Cardiac ventricle fibroblast (primary cell): ENCODE measurements at places on chromosomes 7 and 10. TPM values are rescaled to one million over a fixed set of nuclear protein-coding genes. Genes with fewer than 3 reads are reported as not detected.

Gene HTR5A
- not detected in 2 replicates for total RNA-seq

Gene MACC1
- total RNA-seq, result not detected in 2 replicates

Gene AKR1C1
- total RNA-seq, result 475 and 603 TPM in 2 replicates

Gene NAT16
- not detected in 2 replicates for total RNA-seq

Gene FAM25C
- not detected in 2 replicates for total RNA-seq

Gene ZNF488
- 0.06 TPM in 1 of 2 replicates, not detected in the other for total RNA-seq

Gene CTNNA3
- not detected in 2 replicates for total RNA-seq

Gene CYP3A7
- total RNA-seq, result not detected in 2 replicates

Gene NKX1-2
- total RNA-seq, result not detected in 2 replicates

Gene THSD7A
- total RNA-seq, result 0.94 and 1.9 TPM in 2 replicates

Gene CAV1
- total RNA-seq, result 491 and 524 TPM in 2 replicates

Gene RELN
- total RNA-seq, result 0.12 and 0.39 TPM in 2 replicates

Gene C10orf143
- 1.1 and 3.2 TPM in 2 replicates for total RNA-seq

Gene AKR1C4
- not detected in 2 replicates for total RNA-seq

Gene LMTK2
- total RNA-seq, result 6.4 and 7.3 TPM in 2 replicates

Gene AFAP1L2
- 3.1 and 3.5 TPM in 2 replicates for total RNA-seq

Gene NACAD
- 1.7 TPM in 2 replicates for total RNA-seq

Gene ERVW-1
- total RNA-seq, result not detected in 2 replicates

Gene FLNC
- 94.0 and 106 TPM in 2 replicates for total RNA-seq

Gene ACTL6B
- total RNA-seq, result not detected in 2 replicates

Gene TFR2
- 1.4 TPM in 1 of 2 replicates, not detected in the other for total RNA-seq

Gene FOXL3
- not detected in 2 replicates for total RNA-seq

Gene RADIL
- total RNA-seq, result 0.19 and 1.3 TPM in 2 replicates

Gene ANXA8L1
- total RNA-seq, result not detected in 2 replicates

Gene HHEX
- 1.9 and 2.3 TPM in 2 replicates for total RNA-seq

Gene MAGI2
- total RNA-seq, result 2.3 and 9.4 TPM in 2 replicates

Gene ITPRID1
- not detected in 2 replicates for total RNA-seq

Gene ZC3HAV1L
- total RNA-seq, result 38.6 and 51.8 TPM in 2 replicates

Gene AGBL3
- 1.1 and 7.0 TPM in 2 replicates for total RNA-seq

Gene CTAGE15
- total RNA-seq, result not detected in 2 replicates

Gene PPRC1
- 11.9 and 12.3 TPM in 2 replicates for total RNA-seq

Gene SVOPL
- not detected in 2 replicates for total RNA-seq

Gene FAM13C
- total RNA-seq, result 5.1 and 6.1 TPM in 2 replicates

Gene CCDC172
- total RNA-seq, result not detected in 2 replicates
